ENCODE measurements at places on chromosomes 4 and X.

- DNase-seq: peak; percentile 11
Measured at GRCh38 chrX:290476-291166, 9.4 kb downstream of the PLCXD1 start.

GRCh38 chr4:32560306-32560705 lies 1840.1 kb downstream of the PCDH7 start:
- no peak for DNase-seq

- DNase-seq: no peak
Measured at GRCh38 chrX:47171996-47172395, 21.6 kb upstream of the UBA1 start.

GRCh38 chr4:185110375-185110823 lies 32.7 kb upstream of the SLC25A4 start:
- no peak for DNase-seq

GRCh38 chr4:109435635-109436034 lies 2.0 kb downstream of the SEC24B start:
- DNase-seq: no peak

- DNase-seq: no peak
Measured at GRCh38 chr4:67853336-67853735, 30.5 kb downstream of the TMPRSS11D start.

DNA sequence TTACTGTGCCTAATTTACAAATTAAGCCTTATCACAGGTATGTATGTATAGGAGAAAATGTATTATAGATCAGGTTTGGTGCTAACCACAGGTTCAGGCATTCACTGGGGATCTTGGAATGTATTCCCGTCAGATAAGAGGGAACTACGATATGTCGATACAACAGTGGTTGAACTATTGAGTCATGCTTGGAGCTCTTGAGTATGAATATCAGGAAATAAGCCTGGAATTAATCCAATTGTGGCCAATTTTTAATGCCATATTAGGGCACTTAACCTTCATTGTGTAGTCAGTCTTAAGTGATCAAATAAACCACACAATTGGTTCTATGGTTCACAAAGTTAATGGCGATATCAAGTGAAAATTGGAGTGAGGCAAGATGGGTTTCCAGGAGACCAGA lies 556.5 kb downstream of the IL1RAPL1 start:
- DNase-seq: no peak

GRCh38 chr4:144787365-144788258 lies 141.7 kb downstream of the HHIP start:
- DNase-seq: no peak

- DNase-seq: no peak
Measured at GRCh38 chrX:18617407-18617750, 54.5 kb downstream of the RS1 start.

- DNase-seq: peak; percentile 54
Measured at GRCh38 chr4:8229331-8229975, 30.4 kb downstream of the SH3TC1 start.

DNA sequence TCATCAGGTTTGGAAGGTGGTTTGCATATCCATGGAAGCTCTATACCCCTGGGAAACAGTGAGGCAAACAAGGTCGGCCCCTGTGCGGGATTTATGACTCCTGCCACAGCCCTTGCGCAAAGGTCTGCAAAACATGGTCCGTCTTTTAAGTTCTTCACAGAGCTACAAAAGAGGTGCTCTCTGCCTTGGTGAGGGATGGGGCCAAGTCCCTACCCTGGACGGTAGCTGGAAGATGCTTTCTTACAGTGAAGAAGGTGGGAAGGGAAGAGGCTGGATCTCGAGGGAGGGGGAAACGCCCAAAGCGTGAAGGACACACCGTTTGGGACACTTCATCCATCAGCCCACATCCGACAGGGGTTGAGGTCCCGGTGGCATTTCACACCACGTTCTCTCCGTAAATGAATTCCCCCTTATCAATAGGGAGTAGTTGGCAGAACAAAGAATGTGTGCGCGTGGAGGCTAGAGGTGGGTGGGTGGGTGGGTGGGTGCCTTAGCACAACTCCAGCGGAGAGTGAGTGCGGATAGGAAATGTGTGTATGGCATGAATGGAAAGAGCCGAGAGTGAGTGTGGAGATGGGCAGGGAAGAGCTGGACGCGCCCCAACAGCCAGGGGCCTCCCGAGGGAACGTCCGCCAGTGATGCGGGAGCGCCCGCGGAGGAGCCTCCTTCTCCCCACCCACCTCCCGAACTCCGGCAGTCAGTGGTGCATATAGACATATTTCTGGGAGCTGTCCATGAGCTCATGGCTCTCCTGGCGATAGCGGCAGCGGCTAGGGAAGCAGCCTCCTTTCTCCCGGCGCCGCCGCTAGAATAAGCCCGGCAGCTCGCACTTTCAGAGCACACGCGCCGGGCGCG lies 68.3 kb downstream of the LARP7 start:
- peak; percentile 61 for DNase-seq

DNA sequence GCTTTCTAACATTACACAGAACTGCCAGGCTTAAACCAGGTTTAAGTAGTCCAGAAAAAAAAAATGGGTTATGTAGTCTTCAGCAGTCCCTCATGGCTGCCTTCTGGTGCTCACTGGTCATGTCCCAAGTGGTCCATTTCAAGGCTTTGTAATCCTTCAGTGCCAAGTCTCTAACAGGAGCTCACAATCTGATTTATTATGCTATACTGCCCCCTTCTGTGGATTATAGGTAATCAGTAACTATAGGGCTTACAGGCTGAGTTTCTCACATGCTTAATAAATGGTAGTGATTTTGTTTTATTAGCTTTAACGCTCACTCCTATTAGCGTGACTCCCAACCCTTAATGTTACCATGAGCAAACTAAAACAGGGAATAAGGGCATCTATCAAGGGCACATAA lies 92.5 kb upstream of the EDA2R start:
- DNase-seq: no peak

GRCh38 chr4:56181140-56181953 lies 205.9 kb downstream of the AASDH start:
- DNase-seq: no peak

GRCh38 chr4:185549095-185549639 lies 13.9 kb upstream of the PDLIM3 start:
- DNase-seq: no peak

GRCh38 chr4:144531841-144532240 lies 114.1 kb upstream of the HHIP start:
- no peak for DNase-seq

GRCh38 chrX:124239911-124240310 lies 92.5 kb upstream of the TEX13D start:
- DNase-seq: no peak

DNA sequence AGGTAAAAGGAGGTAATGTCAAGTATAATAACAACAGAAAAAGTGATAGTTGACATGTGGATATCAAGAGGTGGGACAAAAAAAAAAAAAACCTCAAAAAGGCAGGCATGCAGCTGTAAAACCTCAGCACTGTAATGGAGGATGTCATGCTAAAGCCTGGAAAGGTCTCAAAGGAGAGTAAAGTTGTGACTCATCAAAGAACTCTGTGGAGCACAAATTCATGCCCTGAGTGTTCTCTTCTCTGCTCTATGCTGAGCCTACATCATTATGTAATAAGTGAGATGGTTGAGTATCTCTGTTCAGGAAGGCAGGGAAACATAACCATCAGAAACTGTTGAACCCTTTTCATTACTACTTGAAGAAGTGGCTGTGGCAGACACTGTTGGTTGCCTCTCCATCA lies 597.8 kb downstream of the BCOR start:
- DNase-seq: no peak

DNA sequence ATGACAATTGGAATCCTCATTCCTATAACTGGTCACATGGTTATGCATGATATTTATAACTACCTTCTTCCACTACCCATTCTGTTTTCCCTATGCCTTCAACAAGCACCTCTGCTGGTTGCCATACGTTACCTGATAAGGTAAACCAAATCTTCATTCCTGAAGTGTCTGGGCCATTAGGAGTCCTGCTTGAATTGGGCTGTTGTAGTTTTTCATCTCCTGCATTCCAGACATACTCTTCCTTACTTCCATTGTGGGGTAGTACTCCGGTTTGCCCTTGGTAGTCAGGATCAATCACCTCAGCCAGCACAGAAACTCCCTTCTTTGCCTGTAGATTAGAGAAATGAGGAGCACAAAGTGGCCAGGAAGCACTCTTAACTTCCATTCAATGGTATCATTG lies 109.1 kb upstream of the LANCL3 start:
- no peak for DNase-seq

DNA sequence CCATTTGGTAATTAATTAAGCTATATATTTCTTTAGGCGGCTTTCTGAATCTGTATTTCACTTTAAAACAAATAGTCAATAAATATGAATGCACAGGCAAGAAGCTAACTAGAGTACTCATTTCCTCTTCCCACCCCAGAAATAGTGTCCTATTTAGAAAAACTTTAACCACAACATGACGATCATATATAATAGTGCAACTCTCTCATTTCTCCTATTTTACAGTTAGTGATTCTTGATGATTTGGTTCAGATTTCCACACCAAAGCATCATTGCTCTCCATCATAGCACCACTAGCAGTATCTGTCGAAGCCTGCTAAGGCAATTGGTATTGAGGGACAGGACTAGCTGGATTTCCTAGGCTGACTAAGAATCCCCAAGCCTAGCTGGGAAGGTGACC lies 184.0 kb upstream of the GALNTL6 start:
- no peak for DNase-seq

DNA sequence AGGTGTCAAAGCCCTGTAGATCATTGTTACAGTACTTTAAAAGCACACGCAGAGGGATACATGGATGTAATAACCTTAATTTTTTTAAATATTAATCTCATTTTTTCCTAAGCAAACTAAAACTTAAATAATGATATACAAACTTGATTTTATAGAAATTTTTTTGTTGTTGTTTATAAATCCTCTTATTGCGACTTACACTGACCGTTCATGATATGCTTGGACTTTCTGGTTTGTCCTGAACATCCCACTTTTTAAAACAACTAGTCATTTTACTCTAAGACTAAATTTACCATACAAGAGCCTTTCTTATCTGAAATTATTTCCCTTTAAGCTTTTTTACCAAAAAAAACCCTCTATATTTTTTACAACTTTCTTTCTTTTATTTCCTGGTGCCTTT lies 2106.0 kb downstream of the PCDH7 start:
- DNase-seq: no peak

DNA sequence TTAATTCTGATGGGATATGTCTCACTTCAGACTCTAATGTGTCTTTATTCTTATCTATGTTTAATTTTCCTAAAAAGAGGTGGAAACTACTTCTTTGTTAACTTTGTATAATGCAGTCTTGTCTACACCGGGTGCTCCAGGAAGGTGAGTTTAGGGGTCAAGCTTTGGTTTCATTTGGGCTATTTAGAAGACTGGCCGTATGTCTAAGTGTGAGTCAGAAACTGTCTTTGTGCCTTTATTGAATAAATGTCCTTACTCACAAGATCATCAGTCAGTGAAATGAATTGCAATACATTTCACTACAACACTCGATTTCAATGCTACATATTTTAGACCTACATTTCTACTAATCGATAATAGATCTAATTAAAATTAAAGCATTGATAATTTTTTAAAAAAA lies 56.2 kb downstream of the PROM1 start:
- DNase-seq: no peak

DNA sequence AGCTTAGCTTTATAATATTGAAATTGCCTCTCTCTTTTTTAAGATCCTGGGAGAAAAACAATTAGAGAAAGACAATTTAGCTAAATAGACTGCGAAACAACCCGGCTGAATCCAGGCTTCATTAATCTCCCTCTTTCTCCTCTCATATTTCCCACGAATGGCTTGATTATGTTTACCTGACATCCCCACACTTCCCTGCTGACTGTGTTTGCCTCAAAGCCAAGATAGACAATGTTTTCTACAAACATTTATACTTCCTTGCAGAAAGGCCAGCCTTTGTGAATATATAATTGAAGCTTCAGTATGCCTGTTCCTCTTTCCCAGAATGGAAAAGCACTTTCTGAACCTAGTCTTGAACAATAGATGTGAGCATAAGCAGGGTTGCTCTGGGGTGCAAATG lies 566.8 kb downstream of the PDHA2 start:
- no peak for DNase-seq

DNA sequence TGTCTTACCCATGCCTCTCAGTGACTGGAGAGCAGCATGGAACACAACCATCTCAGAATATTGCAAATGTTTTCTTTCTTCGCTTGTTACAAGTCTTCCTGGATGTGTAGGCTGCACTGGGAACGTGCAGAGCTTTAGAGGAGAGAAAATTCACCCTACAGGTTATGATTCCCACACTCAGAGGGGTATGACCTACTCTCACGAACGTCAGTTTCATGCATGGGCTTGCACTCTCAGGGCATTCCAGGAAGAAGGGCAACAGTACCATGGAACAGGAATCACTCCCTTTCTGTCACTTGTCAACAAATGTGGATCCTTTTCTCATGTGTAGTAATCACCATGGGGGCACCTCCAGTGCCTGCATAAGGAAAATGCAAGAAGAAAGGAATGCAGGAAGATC lies 75.8 kb downstream of the NBDY start:
- no peak for DNase-seq

DNA sequence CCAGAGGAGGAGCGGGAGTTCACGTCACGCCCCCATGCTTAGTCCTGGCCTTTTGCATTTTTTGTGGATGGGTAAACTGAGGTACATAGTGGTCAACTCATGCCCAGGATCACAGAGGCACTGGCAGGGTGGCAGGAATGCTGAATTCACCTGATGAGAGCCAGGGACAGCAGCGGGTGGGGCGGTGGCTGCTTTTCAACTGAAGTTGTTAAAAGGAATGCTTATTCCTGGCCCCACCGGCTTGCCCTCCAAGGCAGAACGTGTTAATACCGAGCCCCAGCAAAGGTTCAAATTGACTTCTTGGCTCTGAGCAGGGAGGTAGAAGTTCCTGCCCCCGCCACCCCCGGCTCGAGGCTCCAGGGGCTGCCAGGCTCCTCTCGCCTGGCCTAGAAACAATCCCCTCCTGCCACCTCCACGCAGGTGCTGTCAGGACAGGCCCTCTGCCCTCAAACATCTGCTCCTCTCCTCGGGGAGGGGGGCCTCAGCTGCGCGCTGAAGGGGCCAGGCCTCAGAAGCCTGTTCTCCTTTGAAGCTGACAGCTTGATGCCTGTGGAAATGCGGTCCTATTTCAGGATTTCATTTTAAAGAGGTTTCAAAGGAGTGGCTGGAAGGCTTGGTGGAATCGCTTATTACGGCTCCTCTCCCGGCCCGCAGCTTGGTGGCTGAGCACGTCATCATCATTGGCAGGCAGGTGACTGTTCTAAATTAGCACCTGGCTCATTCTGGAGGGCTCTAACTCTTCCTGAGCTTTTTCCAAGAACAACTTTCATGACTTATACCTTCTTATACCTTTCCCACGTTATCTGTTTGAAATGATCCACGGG lies 93.0 kb downstream of the PHKA2 start:
- DNase-seq: no peak

DNA sequence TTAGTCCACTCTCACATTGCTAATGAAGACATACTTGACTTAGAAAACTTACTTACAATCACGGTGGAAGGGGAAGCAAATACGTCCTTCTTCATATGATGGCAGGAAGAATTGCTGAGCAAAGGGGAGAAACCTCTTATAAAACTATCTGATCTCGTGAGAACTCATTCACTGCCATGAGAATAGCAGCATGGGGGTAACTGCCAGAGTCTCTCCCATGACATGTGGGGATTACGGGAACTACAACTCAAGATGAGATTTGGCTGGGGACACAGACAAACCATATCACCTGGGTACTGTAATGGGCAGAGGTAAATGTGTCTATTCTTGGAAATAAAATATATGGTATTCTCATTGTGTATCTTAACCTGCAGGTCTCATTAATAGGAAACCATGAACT lies 711.6 kb upstream of the GRID2 start:
- no peak for DNase-seq

GRCh38 chr4:6029254-6029653 lies 11.0 kb upstream of the C4orf50 start:
- no peak for DNase-seq

All from heart left ventricle (tissue), 16 donors.